ENCODE measurements at places on chromosomes 2 and 18.

- DNase-seq = no peak
Measured at GRCh38 chr2:182716650-182716979, 558 bp downstream of the DNAJC10 start.

DNA sequence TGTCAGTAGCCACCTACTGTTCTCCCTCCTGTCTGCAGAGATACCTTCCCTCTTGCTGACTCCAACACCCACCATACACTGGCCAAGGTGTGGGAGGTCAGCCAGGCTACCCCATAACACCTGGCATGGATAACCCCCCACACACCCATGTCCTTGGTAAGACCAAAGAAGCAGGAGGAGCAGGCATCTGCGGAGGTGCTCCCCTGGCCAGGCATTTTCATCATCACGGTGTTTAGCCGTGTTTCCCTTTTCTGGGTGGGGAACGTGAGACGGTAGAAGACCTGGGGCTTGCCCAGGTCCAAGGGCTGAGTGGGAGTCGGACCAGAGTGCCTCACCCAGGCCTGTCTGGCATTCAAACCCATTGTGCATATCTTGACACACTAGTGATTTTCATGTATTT, 150.3 kb downstream of the SMAD7 start:
- no peak for DNase-seq

GRCh38 chr2:240407090-240407489, 28.4 kb upstream of the GPC1 start:
- DNase-seq = no peak

DNA sequence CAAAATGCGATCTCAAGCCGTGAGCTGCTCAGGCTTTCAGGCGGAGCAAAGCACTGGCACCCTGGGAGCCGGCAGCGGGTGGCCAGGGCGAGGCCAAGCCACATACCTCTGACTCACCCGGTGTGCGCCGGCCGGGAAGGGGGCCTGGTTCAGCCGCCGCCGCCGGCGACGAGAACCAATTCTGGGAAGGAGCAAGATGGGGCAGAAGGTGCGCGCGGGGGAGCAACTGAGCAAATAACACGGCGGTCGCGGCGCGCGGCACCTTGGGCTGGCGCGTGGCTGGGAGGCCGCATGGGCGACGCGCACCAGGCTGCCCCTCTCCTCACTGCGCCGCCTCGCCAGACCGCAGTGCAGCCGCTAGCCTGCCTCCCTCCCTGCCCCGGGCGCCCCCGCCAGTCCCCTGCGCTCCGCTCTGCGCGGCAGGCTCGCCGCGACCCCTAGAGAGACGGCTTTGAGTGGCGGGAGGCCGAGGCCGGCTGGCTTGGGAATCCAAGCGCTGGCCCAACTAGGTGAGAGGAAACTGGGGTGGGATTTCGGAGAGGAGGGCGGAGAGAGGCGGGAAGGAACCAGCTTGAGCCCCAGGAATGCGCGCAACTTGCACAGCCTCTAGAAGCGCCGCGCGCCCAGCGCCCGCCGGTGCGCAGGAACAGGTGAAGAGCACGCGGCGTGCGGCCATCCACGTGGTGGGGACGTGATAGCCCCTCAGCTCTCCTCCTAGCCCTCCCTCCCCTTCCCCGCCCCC, 3.2 kb downstream of the NRP2 start:
- no peak for DNase-seq

DNA sequence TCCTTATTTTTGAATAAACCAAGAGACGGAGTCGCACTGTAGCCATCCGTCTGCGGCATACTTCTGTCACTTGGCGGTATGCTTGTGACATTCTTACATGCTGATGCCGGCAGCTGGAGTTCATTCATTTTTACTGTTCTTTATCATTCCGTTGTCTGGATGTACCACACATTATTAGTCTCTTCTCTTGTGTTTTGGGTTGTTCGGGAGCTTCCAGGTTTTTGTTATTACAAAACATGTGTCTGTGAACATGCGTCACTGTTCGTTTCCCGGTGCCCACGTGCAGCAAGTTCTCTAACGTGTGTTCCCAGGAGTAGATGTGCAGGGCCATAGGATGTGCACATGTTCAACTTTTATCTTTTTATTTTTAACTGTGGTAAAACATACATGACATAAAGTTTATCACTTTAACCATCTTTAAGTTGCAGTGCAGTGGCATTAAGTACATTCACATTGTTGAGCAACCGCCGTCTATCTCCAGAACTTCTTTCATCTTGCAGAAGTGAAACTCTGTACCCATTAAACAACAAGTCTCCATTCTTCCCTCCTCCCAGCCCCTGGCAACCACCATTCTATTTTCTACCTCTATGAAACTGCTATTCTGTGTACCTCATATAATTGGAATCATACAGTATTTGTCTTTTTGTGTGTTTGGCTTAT, 40.1 kb downstream of the MTCL1 start:
- DNase-seq = no peak

DNA sequence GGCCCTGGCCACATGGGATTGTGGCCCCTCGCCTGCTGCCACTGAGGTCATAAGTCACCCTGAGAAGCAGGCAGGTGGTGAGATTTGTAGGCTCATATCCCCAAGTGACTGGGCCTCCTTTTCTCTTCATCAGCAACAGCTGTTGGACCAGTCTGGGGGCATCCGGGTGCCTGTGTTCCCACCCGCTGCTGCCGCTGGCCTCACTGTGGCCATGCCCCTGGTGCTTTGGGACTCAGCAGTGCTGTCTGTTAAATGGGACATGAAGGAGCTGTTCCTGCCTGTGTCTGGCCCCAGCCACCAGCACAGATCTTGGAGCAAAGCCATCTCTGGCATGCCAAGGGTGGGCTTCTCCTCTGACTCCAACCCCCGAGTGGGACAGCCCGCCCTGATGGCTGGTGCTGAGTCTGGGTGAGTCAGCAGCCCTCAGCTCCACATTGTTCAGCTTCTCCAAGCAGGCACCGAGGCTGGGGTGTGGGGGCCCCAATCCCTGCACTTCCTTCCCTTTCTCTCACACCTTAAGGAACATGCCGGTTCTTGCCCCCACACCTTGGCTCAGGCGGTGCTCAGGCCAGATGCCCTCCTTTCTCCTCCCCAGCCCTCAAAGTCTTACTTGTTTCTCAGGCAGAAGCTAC, 207.9 kb downstream of the GLI2 start:
- DNase-seq = no peak

- DNase-seq = no peak
Measured at GRCh38 chr2:38935568-38936172, 46.0 kb downstream of the ARHGEF33 start.

- no peak for DNase-seq
Measured at GRCh38 chr2:168530982-168531622, 75.0 kb downstream of the CERS6 start.

DNA sequence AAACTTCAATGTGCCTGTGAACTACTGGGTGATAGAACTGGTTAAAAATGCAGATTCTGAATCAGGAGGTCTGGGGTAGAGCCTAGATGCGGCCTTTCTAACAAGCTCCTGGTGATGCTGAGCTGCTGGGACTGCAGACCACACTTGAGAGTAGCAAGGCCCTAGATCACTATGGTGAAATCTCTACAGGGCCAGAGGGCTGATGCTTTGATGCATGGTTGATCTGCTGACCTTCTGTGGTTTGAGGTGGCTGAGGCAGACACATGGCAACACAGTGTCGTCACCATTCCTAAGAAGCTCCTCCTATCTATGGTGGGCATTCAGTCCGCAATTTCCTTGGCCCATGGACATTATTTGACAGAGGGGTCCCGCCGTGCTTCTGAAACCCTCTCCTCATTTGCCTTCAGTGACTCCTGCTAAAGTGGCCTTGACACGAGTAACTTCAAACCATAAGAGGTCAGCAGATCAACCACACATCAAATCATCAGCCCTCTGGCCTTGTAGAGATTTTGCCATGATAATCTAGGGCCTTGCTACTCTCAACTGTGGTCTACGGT, 19.8 kb downstream of the CCDC68 start:
- DNase-seq = no peak

GRCh38 chr2:48080534-48081316, 174.4 kb upstream of the FBXO11 start:
- no peak for DNase-seq

DNA sequence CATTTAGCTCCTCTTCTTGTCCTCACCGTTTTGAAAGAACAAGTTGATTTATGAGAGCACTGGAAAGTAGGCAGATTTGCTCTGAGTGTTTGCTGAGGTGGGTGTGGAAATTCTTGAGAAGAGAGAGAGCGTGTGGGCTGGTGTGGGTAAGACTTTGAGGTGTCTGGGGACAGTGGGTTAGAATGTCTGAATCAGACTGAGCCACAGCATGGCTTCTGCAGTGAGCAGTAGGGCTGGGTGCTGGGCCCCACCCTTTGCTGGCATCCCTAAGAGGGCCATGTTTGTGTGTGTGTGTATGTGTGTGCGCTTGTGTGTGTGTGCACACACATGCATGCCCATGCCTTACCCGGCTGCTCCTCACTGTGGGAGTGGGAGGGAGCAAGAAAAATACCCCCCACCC, 63.7 kb downstream of the COPS8 start:
- no peak for DNase-seq

DNA sequence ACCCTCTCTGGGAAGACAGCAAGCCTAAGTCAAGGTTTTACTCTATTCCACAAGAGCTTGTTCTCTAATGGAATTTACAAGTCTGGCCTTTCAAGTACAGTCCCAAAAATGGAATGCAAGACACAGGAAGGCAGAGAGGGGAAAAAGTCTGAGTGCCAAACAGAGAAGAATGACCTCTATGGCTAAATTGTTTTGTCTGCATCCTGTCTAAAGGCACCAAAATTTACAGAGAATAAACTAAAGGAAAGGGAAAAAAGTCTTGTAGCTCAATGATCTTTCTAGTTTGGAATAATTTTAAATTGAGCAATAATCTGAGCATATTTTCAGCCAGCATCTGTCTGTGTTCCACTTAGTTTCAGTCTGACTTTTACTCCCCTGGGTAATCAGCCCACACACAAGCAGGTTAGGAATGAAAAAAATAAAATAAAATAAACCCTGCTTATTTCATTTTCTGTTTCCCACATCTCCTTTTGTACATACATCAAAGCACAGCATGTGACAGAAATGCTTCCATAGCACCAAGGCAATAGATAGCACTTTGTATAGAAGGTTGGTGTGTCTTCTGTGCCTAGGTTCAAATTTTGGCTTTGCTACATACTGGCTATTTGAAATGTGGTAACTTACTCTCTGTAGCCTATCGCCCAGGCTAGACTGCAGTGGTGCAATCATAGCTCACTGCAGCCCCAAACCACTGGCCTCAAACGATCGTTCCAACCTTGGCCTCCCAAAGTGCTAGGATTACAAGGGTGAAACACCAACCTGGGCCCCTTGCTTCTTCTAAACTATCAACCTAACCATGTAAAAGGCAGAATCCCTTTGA, 105.1 kb downstream of the SLC8A1 start:
- DNase-seq = no peak

GRCh38 chr2:148096012-148096411, 75.1 kb downstream of the MBD5 start:
- no peak for DNase-seq

DNA sequence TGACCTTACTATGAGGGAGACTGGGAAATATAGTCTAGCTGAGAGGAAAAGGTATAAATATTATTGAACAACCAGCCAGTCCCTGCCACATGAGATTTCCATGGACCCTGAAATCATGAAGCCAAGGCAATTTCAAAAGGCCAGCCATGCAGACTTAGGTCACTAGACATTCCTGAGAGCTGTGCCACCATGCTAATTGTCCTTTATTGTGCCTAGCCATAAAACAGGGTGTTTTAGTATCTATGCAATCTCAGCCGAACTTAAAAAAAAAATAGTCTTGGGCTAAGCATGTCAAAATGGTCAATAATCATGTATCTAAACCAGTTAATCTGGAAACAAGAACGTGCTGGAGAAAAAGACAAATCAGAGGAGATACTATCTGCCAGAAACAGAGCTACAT, 269.5 kb downstream of the LNPK start:
- no peak for DNase-seq

GRCh38 chr2:216538538-216538937, 39.9 kb downstream of the RPL37A start:
- no peak for DNase-seq

DNA sequence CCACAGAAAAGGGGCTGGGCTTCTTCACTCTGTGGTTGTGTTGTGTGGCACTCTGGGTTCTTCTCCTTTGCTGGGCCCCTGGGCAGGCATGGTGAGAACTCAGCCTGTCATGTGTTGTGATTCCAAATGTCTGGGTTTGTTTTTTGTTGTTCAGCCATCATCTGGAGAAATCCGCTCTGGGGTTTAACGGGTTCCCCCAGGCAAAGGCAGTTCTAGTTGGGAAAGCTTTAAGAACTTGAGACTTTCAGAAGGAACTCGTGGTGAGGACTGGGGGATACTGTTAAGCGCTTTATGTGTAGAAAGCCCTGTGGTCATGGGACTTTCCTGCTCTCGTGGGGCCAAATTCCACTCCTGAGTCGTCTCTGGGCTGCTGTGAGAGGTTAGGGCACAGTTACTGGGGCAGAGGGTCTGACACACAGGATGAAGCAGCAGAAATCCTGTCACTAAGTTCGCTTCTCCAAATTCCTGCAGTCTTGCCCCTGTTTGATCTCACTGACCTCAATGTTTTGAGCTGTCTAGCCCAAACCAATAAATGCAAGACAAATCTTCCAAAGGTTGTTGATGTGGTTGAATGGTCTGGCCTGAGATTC, 87.7 kb downstream of the RAPGEF4 start:
- no peak for DNase-seq

- DNase-seq = no peak
Measured at GRCh38 chr2:3300224-3300995, 77.2 kb downstream of the EIPR1 start.

DNA sequence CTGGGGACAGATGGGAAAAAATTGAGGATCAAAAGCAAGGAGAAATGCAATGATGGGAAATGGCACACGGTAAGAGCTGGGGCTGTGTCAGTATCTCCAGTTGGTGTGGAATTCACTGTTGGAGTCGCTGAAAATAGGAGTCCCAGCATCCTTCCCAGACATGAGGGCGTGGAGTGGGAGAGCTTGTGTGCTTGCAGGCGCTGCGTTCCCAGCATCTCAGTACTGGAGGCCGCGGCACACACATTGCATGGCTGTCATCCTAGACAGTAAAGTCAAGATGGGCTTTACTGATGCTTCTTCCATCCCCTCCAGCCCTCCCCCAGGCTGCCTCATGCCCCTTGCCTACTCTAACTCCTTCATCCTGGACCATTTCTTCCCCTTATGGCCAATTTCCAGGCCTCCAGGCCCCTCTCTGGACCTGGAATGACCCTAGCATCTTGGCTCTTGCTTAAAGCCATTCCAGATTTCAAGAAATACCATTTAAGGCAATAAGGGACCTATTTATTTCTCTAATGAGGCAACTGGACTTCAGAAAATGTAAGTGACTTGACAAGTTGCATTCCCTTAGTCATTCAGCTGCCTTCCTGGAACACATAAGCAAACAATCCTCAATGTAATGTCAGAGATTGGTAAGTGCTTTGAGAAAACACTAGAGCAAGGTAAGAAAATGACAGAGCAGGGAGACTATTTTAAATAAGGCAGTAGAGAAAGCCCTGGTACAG, 70.5 kb upstream of the TTC39C start:
- no peak for DNase-seq

All from activated T-cell treated with anti-CD3 and anti-CD28 coated beads for 1 hour (primary cell).